Brain pericyte (primary cell): ENCODE measurements at places on chromosomes 12 and 14.

- no peak for DNase-seq
Observed at GRCh38 chr12:81270385-81270784, 192.5 kb downstream of the ACSS3 start.

- DNase-seq, result no peak
Observed at GRCh38 chr12:117071009-117071408, 28.2 kb downstream of the TESC start.

DNA sequence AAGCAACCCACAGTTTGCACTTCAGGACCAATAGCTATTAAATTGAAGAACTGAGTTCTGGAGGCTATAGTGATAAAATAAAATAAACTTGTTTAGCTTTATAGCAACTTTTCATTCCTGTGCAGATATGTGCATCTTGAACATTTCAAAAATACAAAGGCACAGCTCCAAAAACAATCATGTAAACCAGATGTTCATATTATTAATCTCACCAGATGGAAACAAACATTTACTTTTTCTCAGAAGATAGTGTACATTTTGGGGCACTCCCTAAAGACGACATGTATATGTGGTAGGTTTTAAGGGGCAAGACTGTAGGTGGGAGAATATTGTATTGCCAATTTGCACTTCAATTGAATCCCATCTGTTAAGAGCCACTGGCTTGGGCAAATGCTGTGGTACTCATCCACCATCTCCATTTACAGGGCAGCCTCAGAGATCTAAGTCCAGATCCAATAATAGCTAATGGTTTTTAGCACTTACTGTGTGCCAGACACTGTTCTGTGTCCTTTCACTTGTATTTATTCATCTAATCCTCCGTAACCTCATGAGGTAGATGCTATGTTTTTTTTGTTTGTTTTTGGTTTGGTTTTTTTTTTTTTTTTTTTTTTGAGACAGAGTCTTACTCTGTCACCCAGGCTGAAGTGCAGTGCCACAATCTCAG is 49.1 kb downstream of the PTGER2 start:
- DNase-seq, result no peak

DNA sequence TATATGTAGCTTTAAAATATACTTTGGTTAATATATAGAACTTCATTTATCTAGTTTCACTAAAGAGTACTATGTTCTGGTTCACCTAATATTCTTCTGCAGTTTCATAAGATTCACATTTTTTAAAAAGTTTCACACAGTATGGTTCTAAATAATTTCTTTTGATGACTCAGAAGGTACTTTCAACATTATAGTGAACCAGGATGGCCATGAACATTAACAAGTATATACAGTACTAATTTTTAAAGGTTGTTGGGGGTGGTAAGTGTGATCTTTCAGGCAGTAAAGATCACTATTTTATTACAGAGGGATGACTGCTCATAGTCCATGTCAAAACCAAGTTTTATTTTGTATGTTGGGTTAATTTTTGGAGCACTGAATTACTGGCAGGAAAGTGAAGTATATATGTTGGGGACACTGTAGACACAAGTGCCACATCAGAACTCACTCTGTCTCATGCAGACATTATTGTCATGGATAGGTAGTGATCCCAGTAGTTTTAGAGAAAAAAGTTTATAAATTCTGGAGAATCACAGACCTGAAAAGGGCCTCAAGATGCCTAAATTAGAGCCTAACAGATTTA is 60.0 kb downstream of the DCAF5 start:
- no peak for DNase-seq

DNA sequence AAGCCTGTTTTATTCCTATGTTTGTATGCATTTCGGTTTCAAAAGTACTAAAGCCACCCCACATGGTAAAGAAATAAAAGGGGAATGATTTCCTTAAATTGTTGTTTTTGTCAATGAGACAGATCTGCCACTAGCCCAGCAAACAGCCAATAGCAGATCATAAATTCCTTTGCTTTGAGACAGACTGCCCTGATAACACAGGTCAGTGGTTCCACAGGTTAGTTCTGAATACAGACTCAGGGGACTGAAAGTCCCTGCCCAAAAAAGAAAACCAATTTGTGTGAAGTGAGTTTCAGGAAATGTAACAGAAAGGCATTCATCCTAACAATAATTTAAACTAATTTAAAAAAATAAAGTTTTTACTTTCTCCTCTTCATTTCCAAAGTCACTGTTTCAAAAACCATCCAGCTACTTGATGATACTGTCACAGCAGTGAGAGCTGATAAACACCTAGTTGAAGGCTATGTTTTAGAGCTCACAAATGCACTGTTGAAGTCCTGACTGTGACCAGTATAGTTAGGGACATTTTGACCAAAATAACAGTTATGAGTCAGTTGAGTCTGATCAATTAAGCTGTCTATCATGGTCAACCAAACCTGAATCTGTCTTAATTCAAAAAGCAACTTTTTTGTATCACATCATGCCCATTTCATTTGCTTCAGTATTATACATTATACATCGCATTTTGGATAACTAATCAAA is 77.7 kb downstream of the LGR5 start:
- no peak for DNase-seq

DNA sequence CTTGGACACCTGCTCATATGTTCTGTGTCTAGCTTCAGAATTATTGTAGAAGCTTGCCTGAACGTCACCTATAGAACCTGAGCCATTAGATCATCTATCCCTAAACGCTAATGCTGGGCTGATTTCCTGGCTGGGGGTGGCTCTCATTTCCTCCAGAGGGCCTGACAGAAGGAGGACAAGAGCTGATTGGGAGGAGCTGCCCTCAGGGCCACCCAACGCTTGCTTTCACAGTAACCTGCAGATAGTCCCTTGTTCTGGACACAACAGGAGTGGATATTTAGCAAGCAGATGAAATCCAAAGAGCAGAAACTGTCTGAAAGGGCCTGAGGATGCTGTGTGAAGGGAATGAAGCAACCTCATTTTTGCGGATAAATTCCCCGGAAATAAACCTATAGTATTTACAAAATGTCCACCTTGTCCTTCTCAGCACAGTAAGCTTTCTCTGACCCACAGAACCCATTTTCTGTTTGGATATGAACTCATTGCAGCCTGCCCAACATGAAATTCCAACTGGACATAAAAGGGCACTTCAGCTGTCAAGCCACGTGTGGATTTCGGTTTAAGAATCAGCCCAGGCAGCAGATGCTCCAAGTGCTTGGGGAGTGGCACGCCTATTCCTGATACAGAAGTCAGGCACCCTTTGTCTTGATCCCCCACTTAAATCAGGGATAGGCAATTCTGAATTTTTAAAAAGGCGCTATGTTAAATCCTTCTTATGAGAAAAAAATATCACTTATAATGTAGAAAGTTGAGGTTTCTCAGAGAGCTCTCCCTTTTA is 32.8 kb upstream of the TUBA1C start:
- DNase-seq, result no peak
